ENCODE measurements at places on chromosomes 2 and 18.

DNA sequence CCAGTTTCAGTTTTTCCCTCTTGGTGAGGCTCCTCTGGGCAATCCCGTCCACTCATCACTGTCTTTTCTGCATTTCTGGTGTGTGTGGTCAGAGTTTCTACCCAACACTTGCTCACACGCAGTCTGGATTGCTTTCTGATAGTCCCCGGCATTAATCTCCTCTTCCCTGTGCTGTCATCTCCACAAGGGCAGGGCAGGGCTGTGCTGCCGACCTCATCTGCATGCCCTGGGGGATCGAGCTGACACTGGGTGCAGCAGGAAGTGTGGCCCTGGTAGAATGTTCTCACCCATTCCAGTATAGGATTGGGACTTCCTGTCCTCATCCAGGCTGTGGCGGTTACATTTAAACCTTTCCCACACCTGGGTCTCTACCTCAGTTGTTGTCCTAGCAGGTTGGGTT lies 80.0 kb upstream of the FAM136A start:
- no peak for DNase-seq

DNA sequence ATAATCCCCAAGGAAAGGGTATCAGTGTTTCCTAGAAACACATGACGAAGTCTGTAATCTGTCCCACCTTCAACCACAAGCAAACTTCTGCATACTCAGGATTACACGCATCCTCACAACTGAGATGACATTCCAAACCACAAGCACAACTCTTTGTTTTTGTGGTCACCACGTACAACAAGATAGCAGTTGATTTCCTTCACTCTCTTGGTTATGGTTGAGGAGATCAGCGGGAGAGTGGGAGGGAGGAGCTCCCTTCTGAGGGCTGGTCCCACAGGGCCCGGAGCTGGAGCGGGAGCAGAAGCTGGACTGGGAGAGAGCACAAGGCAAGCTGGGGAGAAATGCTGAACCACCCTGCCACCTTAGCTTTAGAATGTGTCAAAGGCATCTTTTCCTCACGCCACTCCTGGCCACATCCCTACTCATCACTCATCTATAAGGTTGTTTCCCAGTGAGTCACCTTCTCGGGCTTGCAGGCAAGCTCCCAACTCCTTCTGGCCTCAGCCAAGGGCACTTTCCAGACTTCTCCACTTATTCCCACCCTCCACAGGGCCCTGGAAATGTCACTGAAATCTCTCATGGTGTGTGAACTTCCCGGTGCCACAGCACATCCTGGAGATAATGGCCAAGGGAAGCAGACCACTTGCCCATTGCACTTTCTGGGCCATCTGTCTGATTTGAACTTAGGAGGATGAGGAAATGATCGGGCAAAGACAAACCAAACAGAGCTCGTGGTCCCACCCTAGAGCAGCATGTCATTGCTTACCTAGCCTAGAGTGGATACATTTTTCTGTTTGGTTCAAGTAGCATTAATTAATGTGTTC lies 98.9 kb upstream of the LGALSL start:
- no peak for DNase-seq

- DNase-seq: no peak
Measured at GRCh38 chr2:54411801-54412354, 44.2 kb upstream of the SPTBN1 start.

- no peak for DNase-seq
Measured at GRCh38 chr18:34787931-34788532, 77.9 kb downstream of the DTNA start.

- DNase-seq: no peak
Measured at GRCh38 chr2:177252808-177253531, 11.6 kb downstream of the NFE2L2 start.

DNA sequence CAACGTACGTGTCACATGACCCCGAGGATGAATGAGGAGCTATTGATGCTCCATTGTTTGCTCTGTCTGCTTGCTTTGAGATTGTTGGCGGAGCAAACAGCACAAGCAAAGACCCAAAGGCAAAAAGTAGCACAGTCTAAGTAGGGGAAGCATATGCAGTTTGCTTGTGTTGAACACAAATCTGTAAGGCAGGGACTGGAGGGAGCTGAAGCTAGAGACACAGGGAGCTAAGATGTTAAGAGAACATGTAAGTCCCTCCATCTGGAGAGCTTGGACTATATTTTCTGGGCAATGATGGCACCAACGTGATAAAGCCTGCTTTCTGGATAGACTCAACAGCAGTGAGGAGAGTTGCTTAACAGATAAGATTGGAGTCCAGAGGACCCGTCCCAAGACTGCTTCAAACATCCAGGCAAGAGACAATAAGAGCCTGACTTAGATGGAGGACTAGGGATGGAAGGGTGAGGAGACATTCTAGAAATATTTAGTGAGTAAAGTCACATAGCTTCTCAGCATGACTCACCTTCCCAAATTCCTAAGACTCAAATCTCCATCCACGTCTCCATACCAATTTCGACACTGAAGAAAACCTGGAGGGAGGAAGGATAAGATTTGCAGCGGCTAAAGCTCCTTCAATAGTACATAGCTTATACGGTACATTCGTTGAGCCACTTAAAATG lies 88.1 kb upstream of the KLF7 start:
- DNase-seq: no peak

DNA sequence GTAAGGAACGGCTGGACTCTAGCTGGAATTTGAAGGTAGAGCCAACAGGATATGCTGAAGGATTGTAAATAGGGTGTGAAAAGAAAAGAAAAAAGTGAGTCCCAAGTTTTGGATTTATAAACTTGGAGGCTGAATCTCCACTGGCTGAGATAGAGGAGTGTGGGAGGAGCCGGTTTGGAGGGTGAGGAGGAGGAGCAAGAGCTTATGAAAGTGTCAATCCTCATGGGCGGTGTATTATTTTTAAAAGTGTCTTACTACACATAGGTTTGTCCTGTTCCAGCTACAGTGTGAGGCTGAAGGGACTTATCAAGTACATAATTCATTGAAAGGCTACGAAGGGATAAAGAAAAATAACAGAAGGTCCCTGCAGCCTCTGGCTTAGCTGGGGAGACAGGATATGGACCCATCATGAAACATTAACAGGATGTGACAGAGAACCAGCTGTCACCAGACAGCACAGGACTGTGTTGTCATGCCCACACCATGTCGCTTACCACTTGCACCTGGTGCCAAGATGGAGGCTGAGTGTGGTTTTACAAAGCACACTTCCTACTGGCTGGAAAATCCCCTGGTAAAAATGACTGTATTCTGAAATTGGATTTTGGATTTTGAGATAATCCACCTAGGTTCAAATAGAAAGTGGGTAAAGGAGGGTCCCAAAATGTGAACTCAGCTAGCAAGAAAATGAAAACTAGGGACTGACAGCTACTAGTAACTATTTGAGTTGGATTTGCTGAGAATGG lies 2.5 kb upstream of the MREG start:
- no peak for DNase-seq

GRCh38 chr18:32349728-32350395 lies 120.8 kb downstream of the GAREM1 start:
- DNase-seq: no peak

- DNase-seq: no peak
Measured at GRCh38 chr2:207779523-207779922, 9.8 kb upstream of the FZD5 start.

- DNase-seq: peak; percentile 51
Measured at GRCh38 chr2:86825693-86826381, 35.1 kb upstream of the CD8A start.

DNA sequence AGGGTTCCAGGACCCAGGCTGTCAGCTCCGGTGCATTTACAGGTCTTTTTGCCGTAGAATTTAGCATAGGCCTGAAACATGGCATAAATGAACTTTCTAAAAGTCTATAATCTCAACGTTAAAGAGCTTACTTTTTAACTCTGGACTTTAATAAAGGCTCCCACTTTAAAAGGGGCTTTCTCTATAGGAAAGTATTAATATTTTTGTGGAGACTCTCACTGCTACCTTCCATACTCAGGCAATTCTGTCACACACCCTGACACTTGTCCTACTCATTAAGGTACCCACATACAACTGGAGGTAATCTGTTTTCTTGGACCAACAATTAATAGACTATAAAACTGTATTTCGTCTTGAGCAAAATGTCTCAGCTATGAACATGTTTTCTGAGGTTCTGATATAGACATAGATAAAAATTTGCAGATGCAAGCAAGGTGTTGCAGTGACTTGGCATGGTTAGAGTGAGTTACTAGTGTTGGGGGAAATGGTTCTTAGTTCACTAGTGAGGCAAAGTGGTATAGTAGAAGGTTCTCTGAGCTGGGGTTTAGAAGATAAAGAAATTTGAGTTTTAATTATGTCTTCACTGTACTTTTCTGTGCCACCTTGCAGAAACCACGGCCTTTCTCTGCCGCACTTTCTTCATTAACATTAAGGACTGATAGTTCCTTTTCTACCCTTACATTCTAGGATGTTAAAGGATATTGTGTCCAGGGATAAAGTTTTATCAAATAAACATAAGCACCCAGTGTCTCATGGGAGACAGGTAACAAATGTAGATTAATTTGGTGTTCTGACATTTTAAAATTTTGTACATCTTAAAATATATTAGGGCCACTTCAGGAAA lies 10.8 kb upstream of the NR4A2 start:
- DNase-seq: no peak

DNA sequence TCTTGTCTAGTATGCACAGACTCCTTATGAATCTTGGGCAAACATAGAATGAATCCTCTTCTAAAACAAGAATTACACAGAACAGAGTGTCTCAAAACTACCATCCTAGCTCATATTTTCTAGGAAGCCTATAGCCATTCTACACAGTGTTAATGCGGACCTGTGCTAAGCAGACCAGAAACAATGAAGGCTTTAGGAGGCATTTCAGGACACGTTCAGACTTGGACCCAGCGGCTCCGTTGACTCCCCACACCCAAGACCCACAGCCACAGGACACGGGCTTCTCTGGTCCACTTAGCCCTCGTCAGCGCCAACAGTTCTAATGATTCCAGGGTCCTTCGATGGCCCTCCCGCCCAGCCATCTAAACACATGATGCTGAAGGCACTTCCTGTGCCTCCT lies 182.2 kb downstream of the BCL11A start:
- no peak for DNase-seq

DNA sequence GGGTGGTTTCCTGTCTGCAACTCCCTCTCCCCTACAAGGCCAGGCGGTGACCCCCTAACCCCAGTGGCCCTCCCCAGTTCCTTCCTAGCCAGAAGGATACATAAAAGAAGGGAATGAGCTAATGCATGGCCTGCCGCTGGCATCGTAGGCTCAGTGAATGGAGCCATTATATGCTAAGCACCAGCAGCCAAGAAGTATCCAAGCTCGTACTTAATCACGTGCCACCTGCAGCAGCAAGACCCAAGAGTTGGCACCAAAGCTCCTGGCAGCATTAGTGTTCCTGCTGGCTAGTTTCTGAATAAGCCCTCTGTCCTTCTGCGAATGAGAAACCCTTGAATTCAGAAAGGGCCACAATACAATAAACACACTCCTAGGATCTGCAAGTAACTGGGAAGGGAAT lies 4.3 kb downstream of the DBI start:
- no peak for DNase-seq

GRCh38 chr2:190835303-190835930 lies 45.2 kb upstream of the GLS start:
- no peak for DNase-seq

- DNase-seq: no peak
Measured at GRCh38 chr2:194567661-194568017, 1089.4 kb upstream of the SLC39A10 start.

- DNase-seq: no peak
Measured at GRCh38 chr2:168156661-168157060, 90.7 kb downstream of the STK39 start.

All from activated CD8-positive, alpha-beta memory T cell treated with anti-CD3 and anti-CD28 coated beads for 1 hour (primary cell).